ENCODE measurements at places on chromosomes 13 and 19.
A peak's percentile ranks its signal among the peaks of the same experiment; 100 is the strongest.

DNA sequence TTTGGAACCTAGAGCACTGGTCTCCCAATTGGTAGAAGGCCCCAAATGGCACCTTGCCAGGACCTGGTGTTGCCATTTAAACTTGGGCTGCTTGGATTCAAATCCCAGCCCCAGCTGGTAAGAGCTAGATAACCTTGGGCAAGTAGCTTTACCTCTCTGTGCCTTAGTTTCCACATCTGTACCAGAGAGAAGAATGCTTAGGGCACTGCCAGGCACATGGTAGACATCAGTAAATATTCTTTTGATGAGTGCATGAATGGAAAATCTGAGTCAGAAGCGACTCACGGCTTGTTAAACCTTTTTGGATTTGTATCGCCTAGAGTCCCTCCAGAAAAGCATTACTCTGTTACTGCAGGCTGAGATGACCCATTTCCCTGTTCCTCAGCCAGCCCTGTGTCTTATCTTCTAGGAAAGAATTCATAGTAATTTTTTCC, 90.9 kb downstream of the SIPA1L3 start:
- no peak for DNase-seq

DNA sequence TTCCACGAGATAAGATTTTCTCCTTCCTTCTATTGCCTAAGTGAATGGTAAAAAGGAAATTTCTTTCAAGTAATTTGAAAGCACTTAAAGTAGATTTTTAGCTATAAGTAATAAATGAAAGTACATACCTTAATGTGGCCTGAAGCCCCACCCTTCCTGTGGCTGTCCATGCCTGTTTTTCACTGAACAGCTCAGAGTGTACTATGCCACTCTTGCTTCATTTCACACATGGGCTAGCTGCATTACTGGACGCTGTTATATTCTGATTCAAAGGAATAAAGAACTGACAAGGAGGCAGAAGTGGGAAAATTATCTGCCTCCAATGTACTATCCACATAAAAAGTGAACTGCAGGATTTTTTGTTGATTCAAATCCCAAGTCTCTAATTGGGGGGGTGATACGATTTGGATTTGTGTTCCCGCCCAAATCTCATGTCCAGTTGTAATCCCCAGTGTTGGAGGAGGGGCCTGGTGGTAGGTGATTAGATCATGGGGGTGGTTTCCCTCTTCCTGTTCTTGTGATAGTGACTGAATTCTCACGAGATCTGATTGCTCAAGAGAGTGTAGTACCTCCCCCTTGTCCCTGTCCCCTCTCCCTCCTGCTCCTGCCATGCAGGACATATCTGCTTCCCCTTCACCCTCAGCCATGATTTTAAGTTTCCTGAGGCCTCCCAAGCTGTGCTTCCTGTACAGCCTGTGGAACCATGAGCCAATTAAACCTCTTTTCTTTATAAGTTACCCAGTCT, 154.7 kb upstream of the SGCG start:
- DNase-seq: no peak

GRCh38 chr13:46486270-46486669, 66.7 kb upstream of the LRCH1 start:
- DNase-seq: no peak

GRCh38 chr19:41753159-41753558, 2.2 kb upstream of the CEACAM6 start:
- DNase-seq: peak; percentile 64

DNA sequence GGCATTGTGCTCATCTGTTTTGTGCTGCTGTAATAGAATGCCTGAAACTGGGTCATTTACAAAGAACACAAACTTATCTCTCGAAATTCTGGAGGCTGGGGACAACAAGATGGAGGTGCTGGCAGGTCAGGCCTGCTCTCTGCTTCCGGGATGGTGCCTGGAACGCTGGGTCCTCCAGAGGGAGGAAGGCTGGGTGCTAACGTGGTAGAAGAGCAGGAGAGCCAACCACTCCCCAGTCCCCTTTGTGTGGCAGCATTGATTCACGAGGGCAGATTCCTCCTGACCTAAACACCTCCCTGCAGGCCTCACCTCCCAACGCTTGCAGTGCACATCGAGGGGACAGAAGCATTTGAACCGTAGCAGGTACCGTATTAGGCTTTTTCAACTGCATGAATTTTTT, 34.1 kb upstream of the TFDP1 start:
- DNase-seq: no peak

DNA sequence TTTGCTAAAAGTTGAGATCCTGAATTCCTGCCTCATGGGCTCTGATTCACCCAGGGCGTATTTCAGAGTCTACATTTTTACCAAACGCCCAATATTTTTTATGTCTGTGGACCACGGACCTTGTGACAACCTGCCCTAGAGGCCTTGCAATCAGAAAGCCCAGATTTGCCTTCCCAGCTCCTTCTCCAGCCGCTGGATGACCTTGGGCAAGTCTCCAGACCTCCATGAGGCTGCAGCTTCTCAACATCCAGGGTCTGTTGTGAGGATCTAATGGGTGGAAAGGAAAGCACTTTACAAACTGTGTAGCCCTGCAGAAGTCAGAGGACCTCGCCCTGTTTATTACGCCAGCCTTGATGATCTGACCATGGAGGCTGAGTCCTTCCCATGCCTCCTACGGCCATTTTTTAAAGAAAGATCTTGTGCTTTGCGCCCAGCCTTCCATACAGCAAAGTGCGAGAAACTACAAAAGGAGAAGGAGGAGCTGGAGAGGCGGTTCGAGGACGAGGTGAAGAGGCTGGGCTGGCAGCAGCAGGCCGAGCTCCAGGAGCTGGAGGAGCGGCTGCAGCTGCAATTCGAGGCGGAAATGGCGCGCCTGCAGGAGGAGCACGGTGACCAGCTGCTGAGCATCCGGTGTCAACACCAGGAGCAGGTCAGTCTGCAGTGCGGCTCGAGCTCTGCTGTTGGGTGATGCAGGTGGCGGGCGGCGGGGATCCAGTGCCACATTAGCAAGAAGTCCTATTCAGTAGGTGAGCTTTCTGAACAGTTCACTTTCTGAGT, 115.6 kb downstream of the SLC7A1 start:
- no peak for DNase-seq

DNA sequence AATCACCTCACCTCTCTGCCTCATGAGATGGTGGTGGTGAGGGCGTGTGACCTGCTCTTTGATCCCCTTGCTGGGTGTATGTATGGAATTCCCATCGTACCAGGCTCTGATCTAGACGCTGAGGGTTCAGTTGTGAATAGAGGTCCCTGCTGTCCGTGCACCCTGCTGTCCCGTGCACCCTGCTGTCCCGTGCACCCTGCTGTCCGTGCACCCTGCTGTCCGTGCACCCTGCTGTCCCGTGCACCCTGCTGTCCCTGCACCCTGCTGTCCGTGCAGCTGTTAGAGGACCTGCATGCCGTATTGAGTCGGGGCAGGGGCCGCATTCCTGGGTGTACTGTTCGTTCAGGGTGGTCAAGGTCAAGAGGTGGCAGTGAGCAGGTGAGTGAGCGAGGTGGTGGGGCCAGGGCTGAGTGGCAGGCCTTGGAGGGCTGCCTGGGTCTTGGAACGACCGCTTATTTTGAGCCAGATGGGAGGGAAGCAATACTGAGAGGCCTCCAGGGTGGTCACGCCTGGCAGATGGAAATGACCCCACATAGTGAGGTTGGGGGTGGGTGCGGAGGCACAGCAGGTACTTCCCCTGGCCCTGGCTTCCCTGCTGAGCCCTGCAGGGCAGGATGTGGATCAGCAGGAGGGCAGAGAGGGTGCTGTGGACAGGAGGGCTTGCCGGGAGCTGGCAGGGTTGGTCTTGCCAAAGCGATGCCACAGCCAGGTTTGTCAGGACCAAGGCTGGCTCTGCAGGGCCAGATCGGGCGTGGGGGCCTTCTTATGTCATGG, 4.6 kb upstream of the EPN1 start:
- DNase-seq: no peak

DNA sequence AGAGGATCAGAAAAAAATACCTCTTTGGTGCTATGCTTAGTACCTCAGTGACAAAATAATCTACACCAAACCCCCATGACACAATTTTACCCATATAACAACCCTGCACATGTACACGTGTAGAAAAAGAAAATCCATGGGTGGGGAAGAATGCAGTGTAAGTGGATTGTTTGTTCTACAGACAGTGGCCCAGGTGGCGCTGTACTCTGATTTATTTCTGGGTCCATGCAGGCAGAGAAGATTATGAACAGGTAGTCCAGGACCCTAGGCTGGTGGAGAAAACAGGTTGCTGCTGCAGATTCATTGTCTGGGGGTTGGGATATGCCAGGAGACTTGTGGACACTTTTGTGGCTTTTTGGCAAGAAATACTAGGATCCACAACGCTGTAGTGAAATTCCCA, 9.1 kb downstream of the ZNF100 start:
- no peak for DNase-seq

DNA sequence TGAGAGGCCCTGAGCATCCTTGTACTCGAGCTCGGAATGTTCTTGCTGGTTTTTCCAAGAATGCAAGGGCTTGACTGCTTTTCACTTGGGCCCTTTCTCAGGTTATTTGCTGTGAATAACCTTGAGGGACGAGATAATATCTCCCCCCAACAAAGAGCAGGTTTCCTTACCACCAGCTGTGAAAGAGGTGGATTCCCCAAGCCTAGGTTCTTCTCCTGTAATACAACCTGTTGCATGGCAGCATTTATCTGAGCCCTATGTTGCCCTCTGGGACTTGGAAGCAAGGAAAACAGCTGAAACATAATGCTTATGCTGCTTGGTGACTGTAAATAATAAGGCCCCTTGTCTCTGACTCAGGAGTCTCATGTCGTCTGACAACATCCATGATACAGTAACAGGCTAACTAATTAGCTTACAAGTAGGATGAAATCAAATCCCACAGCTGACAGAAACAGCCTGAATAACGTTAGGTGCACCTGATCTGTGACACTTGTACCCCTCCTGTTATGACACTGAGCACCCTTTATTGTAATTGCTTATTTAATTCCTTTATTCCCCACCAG, 43.6 kb upstream of the RCBTB2 start:
- no peak for DNase-seq

DNA sequence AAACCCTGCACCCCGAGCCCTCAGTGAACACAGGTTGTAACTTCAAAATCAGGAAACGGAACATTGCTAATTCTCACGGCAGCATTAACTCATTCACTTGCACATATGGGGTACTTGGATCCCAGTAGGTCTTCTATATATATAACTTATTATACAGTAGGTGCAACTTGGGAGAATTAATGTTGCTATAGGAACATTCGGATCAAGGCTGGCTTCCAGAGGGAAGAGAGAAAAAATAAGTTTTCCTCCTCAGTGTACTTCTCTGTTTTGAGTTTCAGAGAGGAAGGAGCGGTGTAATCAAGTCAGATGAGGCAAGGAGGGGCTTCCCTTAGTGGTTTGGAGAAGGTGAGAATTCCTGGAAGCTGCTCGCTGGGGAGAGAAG, 90.9 kb upstream of the ZNF507 start:
- no peak for DNase-seq

GRCh38 chr13:64505336-64505910, 2724.7 kb downstream of the PCDH9 start:
- DNase-seq: no peak

DNA sequence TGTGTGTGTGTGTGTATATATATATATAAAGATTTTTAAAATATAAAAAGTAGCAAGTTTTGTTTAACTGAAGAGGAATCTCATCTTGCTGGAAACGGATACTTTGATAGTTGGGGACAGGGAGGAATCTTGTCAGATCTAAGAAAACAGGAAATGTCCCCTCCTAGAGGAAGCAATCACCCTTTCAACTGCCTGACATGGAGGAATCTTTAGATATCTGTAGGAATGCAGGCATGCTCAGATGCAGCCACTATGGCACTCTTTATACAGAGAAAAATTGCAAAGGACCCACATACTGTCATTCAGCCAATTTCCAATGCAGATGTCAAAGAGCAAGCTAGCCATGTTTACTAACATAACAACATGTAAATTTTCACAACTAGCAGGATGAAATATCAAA, 38.8 kb downstream of the ZNF611 start:
- DNase-seq: no peak

DNA sequence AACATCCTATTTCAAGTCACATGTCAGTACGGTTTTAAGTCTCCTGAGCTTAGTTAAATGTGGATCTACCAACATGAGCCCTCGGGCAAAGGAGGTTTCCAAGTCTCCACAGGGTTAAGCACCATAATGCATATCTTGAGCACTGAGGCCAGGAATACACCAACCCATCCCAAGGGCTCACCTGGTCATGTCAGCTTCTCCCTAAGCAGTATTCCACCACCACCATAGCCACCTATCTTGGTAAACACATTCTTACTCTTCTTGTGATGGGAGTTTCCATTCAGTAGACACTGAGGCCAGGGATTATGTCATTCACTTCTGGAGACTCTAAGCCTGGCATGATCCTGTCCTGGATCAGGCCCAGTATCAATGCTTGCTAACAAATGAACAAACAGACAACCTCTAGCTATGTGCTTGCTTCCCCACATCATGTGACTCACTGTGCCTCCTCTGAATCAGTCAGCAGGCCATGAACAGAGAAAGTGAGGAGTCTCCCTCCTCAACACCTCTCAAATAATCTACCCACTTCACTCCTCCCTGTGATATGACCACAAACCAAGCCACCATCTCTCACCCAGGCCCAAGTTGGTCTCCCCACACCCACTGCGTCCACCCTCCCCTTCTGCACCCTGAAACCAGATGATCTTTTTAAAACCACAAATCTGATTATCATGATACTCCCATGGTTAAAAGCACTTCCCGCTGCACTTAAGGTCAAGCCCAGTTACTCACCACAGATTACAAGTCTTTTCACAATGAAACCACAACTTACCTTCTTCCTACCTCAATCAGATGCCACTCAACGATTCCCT, 5.8 kb downstream of the PEG3 start:
- DNase-seq: no peak

GRCh38 chr19:52464798-52465470, 11.6 kb downstream of the ZNF578 start:
- peak; percentile 44 for DNase-seq

DNA sequence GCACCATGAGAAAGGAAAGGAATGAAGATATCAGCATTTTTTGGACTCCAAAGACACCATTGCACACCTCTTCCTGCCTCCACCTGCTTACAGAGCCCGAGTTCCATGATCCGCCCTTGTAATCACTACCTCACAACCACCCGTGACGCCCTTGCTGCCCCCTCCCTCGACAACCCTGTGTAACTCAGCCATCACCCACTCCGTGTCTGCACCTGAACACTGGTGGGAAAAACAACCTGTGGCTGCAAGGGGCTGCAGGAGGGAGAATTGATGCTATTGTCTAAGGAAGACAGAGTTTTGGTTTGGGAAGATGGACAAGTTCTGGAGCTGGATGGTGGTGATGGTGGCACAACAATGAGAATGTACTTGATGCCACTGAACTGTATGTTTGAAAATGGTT, 27.0 kb downstream of the ZIC5 start:
- DNase-seq: no peak

Data from NCI-H748 treated with DMSO at 0.1 percent for 48 hours (cell line).